NCI-H774 (cell line): ENCODE measurements at places on chromosomes 7 and 10.

DNA sequence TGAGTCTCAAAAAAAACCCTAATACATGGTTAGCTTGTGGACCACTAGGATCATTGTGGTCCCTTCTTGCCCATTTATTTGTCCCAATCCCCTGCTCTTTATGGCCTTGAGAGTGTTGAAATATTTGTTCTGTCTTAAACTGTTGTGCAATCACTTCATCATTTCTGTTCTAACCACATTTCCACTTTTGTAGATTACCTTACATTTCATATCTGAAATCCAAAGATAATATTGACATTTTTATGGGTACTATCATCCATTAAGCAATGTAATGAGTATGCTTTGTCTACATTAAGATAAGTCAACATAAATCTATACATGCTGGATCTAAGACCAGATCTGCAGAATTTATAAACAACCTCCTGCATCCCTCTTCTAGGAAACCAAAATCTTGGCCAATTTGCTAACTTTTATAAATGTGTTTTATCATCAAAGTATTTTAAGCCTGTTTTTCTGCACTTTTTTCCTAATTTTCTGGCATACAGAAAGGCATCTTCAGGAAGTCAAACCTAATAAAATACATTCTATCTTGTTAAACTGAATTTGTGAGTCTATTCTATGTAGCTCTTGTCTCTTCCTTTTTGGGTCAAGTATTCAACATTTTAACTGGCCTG lies 359.4 kb upstream of the CELF2 start:
- DNase-seq = no peak

DNA sequence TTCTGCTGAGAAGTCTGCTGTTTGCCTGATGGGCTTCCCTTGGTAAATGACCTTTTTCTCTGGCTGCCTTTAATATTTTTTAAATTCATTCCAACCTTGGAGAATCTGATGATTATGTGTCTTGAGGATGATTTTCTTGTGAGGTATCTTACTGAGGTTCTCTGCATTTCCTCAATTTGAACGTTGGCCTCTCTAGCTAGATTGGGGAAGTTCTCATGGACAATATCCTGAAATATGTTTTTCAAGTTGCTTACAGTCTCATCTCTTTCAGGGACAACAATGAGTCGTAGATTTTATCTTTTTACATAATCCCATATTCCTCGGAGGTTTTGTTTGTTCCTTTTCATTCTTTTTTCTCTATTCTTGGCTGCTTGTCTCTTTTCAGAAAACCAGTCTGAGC lies 208.4 kb downstream of the KIF20B start:
- DNase-seq = no peak

DNA sequence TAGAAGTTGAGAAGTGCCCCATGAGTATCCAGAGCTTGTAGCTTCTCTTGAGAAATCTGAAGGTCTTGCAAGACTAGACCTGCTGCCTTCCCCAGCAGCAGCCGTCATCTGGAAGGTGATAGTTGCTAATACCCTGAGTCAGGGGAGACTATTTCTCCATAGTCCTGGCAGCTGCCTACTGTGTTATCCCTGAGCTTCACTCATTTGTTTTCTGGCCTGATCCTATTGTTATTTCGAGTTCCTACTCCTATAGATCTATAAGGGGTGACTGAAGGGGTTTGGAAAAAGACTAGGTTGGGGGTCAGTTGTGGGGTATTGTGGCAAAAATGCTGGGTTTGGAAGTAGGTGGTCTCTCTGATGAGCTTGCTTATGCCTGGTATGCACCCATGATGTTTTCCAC lies 297.8 kb downstream of the CNTNAP2 start:
- no peak for DNase-seq

GRCh38 chr10:110833234-110833940 lies 38.3 kb upstream of the PDCD4 start:
- DNase-seq = no peak

DNA sequence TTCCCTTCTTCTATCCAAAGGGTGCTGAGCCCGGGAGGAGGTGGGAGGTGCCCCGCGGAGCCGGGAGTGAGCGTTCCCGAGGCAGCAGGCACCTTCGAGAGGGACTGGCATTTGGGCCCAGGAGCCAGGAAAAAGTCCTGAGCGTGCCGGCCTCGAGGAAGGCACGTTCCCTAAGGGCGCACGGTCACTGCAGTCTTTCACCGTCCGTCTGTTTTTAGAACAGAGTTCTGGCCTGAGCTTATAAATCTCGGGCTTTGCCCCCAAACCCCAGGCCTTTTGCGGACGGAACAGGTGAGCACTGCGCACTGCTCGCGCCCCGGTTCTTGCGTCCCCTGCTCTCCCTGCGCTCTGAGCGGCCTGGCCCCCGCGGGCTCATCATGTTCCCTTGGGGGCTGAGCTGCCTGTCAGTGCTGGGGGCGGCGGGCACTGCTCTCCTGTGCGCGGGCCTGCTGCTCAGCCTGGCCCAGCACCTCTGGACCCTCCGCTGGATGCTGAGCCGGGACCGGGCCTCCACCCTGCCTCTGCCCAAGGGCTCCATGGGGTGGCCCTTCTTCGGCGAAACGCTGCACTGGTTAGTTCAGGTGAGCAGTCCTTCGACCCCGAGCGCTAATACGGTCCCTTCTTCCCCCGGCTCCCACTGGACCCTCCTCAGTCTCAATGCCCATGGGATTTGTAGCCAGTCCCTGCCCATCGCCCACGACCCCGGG lies 442 bp downstream of the CYP26C1 start:
- no peak for DNase-seq

- no peak for DNase-seq
Observed at GRCh38 chr10:85610381-85611092, 756.1 kb downstream of the GRID1 start.

DNA sequence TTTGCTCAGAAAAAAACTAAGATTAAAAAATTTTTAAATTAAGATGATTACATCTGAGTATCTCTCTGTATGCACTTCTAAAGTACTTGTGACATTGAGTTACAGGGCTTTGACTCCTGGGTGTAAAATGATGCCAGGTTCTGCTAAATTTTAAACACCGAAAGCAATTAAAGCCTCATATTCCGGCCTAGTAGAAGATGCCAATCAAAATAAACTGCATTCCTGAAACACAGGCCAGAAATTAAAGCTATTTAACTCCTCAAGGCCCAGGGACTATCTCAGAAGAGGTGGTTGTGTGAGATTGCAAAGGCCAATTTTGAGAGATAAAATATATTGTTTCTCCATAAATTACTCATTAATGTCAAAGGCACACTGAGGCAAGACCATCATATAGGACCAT lies 388.3 kb downstream of the KIF20B start:
- no peak for DNase-seq

DNA sequence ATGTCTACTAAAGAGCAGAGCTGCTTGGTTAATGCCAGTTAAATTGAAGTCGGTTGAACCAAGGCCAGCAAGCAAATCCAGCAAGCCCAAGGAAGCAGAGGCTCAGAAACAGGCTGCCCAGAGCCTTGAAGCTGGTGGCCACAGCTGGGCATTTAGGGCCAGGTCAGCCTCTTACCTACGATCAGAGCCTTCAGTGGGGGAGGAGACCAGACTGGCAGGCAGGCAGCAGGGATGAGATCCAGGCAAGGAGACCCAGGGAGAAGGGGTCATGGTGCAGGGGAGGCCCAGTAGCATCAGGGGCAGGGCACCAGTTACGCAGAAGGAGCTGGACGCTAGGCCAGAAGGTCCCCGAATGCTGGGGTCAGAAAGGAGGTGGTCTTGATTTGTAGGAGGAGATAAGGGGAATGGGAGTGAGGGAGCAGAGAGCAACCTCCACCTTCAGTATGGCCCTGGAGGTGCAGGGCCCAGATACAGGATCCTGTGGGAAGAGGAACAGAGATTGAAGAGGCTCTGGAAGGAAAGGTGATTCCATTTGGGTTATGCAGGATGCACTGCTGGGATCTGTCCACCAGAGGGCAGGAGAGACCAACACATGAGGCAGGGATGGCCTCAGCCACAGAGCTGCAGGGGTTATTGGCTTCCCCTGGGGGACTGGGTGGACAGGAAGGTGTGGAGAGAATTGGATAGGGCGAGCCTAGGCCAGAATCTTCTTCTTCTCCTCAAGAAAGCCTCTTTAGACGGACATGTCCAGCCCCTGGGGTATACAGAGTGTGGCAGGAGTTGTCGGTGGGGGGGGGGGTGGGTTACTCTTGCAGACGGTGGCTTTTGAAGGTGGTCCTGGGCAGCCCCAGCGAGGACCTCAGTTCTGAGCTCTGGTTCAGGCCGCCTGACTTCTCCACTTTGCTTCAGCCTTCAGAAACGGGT lies 132.6 kb upstream of the PODXL start:
- DNase-seq = peak; percentile 27

DNA sequence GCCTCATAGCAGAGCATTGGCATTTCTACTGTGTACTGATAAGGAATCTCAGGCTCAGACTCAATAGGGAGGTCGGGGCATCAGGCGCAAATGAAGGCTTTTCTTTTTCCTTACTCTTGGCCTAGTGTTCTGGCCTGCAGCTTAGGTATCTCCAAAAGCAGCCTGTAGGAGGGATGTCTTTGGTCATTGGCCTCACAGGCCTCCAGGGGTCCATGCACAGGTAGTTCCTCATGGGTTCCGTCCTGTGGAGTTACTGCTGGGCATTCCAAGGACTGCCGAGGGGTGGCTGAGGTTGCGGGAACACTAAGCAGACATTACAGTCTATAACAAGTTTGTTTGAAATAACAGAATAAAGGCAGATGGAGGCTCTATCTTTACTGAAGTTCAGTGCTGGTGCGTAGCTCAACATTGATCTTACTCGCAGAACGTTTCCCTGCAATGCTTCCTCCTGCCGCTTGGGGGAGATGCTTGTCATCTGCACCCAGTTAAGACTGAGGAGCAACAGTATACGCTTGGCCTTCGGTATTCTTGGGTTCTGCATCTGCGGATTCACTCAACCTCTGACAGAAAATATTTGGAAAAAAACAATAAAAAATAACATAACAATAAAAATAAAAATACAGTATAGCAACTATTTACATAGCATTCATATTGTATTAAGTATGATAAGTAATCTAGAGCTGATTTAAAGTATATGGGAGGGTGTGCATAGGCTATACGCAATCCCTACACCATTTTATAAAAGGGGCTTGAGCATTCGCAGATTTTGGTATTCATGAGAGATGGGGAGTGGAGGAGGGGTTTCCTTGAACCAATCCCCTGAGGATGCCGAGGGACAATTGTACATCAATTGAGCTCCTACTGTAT lies 58.9 kb downstream of the SH2D4B start:
- DNase-seq = no peak

DNA sequence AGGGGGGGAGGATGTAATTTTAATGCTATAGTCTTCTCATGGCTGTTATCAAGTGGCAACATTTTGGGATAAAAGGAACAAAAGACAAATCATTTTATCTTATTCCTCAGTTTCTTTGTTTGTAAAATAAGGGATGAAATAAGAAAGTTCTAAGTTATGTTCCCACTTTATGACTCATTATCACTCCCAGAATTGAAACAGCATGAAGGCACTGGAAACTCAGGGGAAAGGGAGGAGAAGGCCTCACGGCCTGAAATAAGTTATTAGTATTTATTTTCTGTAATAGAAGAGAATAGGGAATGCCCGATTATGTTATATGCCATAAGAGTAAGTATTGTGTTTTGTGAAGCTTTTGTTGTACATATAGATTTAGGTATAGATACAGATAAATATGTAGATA lies 85.0 kb upstream of the NAMPT start:
- DNase-seq = no peak

GRCh38 chr7:130475776-130476175 lies 16.1 kb upstream of the MEST start:
- no peak for DNase-seq

DNA sequence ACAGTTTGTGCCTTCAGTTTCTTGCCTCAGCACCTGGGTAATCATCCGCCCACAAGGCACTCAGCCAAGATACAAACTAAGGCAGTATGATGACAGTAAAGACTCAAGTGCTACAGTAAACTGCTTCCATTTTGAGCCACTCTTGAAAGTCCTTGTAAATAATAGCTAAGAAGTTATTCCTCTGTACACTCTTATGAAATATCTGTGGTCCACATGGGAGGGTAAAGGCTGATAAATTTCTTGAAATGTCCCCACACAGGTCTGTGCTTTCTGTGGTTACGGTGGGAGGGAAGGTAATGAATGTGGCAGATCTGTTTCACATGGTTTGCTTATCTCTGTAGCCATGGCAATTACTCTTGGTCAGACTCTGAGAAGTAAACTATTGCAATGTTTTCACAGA lies 551.0 kb upstream of the ZWINT start:
- no peak for DNase-seq

DNA sequence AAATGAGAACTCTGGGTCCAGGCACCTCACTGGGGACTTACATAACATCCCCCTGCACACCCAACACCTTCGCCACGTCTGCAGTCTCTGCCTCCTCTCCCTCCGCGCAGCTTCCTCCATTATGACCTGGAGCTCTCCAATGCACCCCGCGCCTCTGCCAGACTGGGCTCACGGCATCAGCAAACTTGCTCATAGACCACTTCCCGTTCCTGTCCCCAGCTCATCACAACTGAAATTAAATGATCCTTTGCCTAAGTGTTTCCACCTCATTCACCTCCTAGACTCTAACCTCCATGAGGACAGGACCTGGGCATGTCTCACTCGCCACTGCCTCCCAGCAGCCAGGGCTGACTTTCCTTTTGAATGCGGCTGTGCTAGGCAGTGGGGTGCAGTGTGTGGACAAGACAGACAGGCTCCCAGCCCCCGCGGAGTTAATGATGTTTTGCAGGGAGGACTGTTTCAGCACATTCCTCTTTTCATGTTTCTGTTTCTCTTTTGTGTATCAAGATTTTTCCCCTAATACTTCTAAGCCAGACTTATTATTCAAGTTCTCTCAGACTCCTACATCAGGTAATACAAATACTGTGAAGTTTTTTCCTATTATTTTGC lies 18.8 kb downstream of the CHST15 start:
- no peak for DNase-seq

GRCh38 chr10:123929791-123930190 lies 38.2 kb upstream of the CPXM2 start:
- no peak for DNase-seq

DNA sequence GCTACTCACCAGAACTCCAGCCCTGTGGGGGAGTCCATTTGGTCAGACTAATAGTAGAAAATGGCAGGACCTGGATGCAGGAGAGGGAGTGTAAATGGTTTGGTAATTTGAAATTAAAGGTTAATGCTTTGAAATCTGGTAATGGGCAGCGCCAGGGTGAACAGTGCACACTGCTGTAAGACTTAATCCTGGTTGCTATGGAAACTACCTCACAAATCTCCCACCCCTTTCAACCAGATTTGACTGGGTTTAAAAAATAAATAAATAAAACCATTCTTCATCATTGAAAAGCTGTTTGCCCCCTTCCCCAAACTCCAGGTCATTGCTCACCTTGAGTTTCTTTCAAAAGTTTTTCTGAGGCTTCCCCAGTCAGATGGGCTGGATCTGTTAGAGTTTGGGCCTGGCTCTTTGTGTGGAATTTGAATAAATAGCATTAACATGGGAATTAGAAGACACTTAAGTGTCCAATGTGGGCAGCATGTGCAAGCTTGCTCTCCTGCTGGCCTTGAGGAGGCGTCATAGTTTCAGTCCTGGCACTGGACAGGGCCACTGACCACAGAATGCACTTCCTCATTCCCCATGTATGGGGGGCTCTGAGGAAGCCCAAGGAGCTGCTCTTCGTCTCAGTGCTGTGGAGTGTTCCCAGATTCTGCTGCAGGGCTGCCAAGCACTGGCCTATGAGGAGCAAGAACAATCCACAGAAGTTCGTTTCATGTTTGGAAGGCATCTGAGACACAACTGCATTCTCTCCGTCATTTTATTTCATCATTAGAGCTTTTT lies 90.7 kb downstream of the LRRC4 start:
- no peak for DNase-seq

- no peak for DNase-seq
Observed at GRCh38 chr10:31761156-31761555, 167.5 kb downstream of the ARHGAP12 start.
